Endodermal cell (in vitro differentiated cells): ENCODE measurements at places on chromosomes 7 and 10.

DNA sequence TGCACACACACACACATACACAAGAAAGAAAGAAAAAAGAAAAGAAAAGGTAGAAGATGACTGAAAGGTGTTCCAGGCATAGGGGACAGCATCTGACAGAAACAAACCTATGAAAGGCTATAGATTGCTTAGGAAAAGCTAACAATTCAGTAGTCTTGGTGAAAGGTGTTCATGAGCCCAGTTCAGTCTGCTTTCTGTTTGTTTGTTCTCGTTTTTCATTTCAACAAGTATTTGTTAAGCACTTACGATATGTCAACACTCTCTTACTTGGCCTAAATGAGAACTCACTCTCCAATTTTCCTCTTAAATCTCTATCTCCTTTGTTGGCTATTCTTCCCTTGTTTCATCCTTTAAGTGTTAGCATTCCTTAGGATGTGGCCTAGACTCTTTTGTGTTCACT is 133.2 kb downstream of the GRM8 start:
- H3K27ac ChIP-seq = no peak overlapping the region
- H3K36me3 ChIP-seq = no peaks in the 10 kb centered on the region
- no peaks in the 10 kb centered on the region for H3K4me1 ChIP-seq
- H3K4me3 ChIP-seq = no peak overlapping the region
- no peak for DNase-seq
- H3K27me3 ChIP-seq = no peaks in the 10 kb centered on the region

- peaks cover 4% of the 10 kb centered on the region for H3K4me1 ChIP-seq
- H3K36me3 ChIP-seq = no peaks in the 10 kb centered on the region
- peaks cover 18% of the 10 kb centered on the region for H3K27me3 ChIP-seq
- H3K27ac ChIP-seq = no peak overlapping the region
- H3K4me3 ChIP-seq = no peak overlapping the region
Observed at GRCh38 chr7:18228686-18229085, 201.0 kb upstream of the PRPS1L1 start.

- DNase-seq = no peak
- no peaks in the 10 kb centered on the region for H3K27me3 ChIP-seq
- H3K4me1 ChIP-seq = no peaks in the 10 kb centered on the region
- H3K27ac ChIP-seq = no peak overlapping the region
- H3K36me3 ChIP-seq = no peaks in the 10 kb centered on the region
- no peak overlapping the region for H3K4me3 ChIP-seq
Observed at GRCh38 chr7:34222722-34223121, 317.4 kb downstream of the BMPER start.

DNA sequence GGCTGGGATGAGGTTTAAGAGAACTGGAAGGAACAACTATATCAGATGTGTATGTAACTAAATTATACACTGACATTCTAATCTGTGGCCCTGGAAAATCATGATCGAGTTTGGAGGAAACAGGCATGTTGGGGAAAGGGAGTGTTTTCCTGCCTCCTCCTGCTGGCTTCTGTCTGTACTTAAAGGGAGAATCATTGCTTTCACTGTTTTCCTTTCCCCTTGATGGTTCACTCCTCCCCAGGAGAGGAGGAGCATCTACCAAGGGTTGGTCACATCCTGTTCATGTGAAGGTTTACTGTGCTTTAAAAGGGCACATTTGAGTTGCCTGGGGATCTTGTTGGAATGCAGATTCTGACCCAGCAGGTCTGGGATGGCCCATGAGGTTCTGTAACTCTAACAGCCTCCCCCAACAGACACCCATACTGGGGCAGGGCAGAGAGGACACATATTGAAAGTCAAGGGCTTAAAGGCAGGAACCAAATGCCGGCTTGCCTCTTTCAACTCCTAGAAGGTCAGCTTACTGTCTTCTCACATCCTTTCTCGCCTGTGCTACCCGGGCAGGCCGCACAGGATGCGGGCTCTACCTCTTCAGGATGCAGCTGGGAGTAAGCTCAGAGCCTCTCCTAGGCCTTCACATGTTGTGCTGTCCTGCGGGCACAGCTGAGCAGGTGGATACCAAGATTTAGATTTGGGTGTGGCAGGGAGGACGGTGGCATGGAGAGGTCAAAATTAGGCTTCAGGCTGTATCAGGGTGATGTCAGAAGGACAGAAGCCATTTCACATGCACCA is 694.8 kb downstream of the KCNMA1 start:
- no peak for DNase-seq
- H3K4me3 ChIP-seq = no peak overlapping the region
- no peaks in the 10 kb centered on the region for H3K27me3 ChIP-seq

GRCh38 chr10:123017421-123018165 is 8.8 kb downstream of the ACADSB start:
- H3K27ac ChIP-seq = no peak overlapping the region
- no peaks in the 10 kb centered on the region for H3K4me1 ChIP-seq
- no peaks in the 10 kb centered on the region for H3K36me3 ChIP-seq
- DNase-seq = peak; percentile 89
